C1 segment of cervical spinal cord (tissue), 14 donors: ENCODE measurements at places on chromosomes 7 and 10.
A peak's percentile ranks its signal among the peaks of the same experiment; 100 is the strongest.

DNA sequence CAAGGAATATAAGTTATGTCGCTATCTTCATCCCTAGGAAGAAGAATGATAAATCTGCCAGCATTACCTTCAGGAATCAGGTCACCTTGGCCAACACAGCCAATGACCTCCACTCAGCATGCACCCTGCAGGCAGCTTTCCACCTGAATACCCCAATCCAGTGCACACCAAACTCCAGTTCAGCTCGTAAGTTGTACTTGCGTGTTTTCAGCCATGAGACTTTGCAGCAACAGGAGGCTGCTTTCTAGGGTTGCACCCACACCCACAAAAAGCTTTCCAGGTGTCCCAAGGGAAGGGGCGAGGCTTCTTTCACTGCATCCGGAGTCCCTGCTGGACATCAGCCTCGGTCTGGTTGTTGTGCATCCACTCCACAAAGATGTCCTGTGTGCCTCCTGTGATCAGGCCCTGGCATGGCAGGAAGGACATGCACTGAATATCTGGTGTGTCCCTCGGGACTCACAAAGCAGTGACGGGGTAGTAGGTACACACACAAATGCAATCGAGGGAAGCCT is 282.9 kb downstream of the GRID1 start:
- no peak for DNase-seq

GRCh38 chr10:48924988-48925387 is 14.7 kb downstream of the LRRC18 start:
- DNase-seq: no peak

GRCh38 chr7:52959878-52960660 is 75.4 kb upstream of the POM121L12 start:
- no peak for DNase-seq

DNA sequence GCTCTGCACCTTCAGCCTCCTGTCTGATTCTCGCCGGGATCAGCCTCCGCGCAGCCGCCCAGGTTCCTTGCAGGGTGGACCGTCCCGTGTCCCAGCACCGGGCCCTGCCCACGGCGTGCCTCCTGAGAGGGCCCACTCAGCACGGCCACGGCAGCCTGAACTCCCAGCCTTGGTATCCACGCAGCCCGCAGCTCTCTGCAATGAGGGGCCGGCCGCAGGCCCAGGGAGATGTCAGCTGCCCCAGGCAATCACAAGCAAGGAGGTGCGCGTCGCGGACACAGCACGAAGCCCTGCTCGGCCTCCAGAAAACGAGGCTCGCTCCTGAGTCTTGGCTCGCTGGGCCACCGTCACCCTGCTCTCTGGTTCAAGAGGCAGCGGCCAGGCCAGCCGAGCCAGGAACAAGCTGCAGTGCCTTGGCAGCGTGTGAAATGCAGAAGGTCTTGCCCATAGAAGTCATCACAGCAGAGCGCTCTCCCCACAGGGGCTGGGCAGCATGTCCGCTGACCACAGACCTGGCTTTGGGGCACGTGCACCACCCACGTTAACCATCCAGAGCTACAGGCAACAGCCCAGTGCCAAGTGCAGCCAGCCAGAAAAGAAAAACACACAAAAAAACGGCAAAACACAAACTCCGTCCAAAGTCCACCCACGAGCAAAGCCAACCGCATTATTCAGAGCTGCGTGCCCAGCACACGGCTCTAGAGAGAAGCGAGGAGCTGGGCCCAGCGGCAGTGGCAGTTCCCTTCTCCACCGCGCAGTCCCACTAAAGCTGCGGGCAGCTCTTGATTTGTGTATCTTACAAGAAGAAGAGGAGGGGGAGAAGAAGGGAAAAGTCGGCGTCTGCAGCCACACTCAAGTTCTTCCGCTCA is 13.9 kb downstream of the GPER1 start:
- peak; percentile 36 for DNase-seq

DNA sequence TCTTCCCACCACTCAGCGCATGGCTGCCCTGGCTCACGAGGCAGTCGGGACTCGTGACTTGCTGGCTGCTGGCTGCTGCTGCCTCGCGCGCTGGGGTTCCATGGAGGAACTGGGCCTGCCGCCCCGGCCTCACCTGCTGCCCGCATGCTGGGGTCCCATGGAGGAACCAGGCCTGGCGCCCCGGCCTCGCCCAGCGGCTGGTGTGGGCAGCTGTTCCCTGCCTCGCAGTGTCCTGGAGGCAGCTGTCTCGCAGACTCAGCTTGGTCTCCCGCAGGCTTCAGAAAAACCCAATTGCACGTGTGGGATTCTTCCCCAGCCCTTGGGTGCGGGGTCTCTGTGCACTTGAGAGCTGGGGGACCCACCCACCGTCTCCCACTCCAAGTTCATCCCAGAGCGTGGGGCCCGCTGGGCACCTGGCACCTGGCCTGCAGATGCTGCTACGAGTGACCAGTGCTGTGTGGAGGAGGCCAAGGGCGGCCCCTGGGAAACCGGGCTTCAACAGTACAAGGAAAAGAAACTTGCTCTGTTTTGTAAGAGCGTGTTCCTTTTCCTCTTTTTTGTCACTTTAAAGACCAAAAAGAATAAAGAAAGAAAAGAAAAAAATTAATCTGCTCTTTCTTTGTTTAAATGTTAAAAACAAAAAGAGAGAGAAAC is 20.4 kb downstream of the PWWP2B start:
- DNase-seq: no peak

GRCh38 chr10:118047157-118047719 is 497 bp upstream of the RAB11FIP2 start:
- DNase-seq: no peak

GRCh38 chr10:92834331-92834730 is 14.0 kb upstream of the EXOC6 start:
- no peak for DNase-seq

DNA sequence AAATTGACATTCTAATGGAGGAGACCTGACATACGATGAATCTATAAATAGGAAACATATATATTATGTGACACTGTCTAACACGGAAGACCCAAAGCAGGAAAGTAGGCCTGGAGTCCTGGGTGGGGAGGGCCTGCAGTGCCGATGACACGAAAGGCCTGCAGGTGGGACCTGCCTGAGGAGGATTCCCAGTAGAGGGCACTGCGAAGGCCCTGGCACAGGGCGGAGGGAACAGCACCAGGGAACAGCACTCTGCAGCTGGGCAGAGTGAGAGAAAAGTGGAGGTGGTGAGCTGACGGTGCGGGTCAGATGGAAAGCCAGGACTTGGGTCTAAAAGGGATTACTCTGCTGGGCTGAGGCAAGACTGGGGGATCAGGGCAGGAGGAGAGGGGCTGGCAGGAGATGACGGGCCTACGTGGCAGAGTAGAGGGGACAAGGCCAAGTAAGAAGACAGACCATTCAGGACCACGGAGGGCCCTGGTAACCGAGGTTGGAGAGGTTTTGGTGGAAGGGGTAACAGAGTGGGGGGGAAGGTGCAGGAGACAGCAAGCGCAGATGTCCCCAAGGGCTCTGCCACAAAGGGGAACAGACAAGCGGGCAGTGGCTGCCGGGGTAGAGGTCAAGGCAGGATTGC is 8.1 kb downstream of the ZNF746 start:
- DNase-seq: no peak

DNA sequence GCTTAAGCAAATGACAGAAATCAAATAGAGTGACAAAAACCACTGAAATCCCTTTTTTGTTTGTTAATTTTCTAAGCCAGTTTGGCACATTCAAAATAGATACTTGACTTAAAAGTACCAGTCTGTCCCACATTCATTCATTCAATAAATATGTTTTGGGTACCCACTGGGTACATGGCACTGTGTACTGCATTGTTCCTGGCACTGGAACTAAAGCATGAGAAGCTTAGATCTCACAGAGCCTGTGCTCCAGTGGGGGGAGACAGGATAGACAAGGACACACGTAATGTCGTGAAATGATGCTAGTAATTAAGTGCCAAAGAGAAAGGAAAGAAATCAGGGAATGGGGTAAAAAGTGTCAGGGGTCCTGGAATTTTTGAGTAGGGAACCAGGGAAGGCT is 13.0 kb downstream of the MTURN start:
- no peak for DNase-seq
